ENCODE measurements at places on chromosomes 11 and 22.

- DNase-seq = no peak
These were observed 17.6 kb downstream of the TIMP3 start for GRCh38 chr22:32819120-32819519.

DNA sequence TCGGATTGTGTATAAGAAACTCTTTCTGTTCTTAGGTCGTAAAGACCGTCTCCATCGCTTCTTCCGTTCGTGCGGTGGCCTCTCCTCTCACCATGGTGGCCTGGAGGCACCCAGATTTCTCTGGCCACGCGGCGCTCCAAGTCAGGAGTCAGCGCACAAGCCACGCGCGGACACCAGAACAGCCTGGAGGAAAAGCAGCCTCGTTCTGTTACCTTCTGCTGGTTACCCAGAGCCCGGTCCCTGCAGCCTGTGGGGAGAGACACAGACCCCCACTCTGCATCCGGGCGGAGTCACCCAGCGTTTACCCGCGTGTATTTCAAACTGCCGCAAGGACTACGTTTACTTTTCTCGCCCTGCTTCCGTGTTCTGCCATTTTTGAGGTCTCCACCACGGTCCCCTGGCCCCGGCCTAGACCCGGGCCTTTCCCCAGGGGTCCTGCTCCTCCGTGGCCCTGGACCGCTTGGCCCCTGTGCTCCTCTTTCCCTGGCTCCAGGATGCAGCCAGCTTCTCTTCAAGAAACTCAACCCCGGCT lies 776.1 kb downstream of the BRD1 start:
- DNase-seq = no peak

- DNase-seq = no peak
These were observed 9.7 kb upstream of the TXN2 start for GRCh38 chr22:36491155-36491554.

DNA sequence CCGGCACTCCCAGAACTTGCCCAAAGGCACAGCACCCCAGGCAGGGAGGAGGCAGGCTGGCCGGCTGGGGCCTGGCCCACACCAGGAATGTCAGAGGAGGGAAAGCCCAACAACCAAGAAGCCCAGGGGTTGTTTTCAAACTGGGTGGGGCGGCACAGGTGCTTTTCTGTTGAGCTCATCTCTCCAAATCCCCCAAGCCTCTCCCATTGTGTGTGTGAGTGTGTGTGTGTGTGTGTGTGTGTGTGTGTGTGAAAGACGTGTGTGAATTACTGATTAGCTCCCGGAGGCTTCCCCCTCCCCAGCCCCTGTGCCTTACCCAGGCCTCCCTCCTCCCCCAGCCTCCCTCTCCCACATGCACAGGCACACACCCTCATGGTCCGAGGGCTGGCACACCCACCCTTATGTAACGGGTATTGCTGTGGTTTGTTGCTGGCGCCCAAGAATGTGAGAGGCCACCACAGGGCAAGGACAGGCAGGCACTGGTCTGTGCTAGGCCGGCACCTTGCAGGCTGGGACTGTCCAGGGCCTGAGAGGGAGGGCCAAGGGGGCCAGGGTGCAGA lies 15.9 kb downstream of the TRIM29 start:
- DNase-seq = no peak

- DNase-seq = no peak
These were observed 55.8 kb downstream of the SMIM38 start for GRCh38 chr11:69211540-69211919.

GRCh38 chr22:20404881-20405280 lies 10.9 kb downstream of the ZNF74 start:
- DNase-seq = no peak
